ENCODE measurements at places on chromosomes 11 and 22.

DNA sequence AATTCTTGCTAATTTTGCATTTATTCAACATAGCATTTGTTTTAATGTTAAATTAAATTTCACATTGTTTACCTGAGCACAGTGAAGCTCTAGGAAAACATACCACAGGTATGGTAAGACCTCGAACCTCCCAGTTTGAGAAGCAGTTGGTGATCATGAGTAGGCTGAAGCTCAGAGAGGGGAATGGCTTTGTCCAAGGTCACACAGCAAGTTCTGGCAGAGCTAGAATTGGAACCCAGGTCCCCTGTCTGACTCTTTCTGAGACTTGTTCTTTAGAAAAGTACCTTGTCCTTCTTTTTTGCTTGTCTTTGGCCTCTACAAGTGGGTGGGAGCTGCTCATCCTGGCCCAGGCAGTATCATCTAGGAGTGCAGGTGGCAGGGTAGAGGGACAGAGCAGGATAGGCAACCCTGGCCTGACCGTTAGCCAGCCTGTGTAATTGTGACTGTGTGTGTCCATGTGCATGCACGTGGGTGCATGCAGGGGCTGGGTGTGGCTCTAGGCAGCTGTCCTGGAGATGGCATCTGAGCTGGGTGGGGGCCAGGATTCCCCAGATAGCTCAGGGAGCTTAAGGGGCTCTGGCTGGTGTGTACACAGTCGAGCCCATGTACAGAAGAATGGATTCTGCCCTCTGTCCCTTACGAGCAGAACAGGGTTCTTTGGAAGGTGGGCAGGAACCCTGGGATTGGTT lies 21.6 kb downstream of the PHLDB1 start:
- no peak for DNase-seq

DNA sequence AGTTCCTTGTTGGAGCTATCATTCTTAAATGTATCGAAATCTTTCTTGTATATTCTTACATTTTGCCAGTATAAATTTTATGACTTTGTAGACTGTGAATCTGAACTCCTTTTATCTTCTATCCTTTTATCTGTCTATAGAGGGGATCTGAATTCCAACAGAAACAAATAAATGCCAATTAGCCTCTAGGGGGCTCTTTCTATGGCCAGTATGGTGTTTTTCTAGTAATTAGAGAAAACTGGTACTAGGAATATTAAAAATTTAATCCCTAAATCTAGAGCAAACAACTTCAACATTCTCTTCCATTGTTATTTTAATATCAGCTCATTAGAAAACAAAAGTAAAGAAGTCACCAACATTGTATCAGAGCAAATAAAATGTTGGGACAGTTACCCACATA lies 21.5 kb upstream of the CAT start:
- no peak for DNase-seq

DNA sequence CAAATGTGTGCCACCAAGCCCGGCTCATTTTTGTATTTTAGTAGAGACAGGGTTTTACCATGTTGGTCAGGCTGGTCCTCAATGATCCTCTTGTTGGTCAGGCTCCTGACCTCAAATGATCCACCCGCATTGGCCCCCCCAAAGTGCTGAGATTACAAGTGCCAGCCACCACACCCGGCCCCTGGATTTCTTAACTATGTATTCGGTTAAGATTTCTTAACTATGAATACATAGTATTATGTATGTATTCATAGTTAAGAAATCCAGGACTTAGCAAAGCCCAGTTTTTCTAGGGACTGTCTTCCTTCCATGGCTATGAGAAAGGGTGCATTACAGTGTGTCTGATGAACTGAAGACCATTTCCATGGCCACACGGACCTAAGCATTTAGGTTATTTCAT lies 1.7 kb downstream of the C11orf91 start:
- no peak for DNase-seq

DNA sequence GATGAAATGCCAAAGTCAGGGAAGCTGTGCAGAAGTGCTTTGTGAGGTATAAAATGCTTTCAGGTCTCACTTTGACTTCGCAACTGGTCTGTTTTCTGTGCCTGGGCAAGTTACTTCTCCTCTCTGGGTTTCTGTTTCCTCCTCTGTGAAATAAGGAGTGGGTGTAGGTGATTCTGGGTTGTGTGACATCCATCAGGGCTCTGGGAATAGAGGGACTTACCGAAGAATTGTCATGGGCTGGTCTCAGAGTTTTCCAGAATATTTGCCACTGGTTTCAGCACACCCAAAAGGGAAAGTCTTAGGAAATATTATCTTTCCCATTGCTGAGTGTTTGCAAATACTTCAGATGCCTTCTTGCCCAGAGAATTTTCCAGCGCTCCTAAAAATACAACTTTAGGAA lies 118.4 kb downstream of the KIAA1671 start:
- DNase-seq = no peak

DNA sequence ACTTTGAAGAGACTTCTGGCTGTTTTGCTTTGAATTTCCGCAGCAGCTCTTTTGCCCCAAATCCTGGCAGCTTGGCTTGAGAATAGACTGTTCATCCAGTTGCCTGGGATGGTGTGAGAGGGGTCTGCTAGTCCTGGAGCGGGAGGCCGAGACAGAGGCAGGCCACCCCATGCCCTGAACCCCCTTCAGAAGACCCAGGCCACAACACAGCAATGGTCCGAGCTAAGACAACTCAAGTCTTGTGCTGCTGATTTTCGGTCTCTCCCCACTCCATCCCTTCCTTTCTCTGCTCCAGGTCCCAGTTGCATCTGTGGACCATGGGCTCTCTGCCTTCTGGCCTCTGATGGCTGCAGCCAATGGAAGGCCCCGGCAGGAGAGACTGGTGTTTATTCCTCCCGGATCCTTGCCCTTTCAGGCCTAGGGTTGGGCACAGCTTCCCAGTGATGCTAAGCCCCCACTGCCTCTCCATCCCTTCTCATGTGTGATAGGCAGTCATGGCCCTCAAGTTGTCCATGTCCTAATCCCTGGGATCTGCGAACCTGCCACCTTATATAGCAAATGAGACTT lies 31.9 kb upstream of the TP53I11 start:
- no peak for DNase-seq

DNA sequence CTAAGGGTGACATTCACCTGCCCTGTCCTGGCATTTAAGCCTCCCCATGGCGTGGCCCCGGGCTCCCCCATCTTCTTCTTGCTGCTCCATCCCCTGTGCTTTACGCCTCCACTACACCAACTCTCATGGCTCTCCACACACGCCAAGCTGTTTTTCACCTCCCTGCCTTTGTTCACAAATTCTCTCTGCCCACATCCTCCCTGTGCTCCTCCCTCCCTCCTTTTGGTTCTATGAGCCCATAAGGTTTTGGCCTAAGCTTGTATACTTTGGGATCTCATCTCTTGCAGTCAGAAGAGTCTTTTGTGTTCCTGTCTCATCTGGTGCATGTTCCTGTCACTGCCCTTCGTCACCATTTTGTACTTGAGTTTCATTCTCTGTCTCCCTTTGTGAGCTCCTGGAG lies 4.6 kb upstream of the DNAL4 start:
- no peak for DNase-seq

DNA sequence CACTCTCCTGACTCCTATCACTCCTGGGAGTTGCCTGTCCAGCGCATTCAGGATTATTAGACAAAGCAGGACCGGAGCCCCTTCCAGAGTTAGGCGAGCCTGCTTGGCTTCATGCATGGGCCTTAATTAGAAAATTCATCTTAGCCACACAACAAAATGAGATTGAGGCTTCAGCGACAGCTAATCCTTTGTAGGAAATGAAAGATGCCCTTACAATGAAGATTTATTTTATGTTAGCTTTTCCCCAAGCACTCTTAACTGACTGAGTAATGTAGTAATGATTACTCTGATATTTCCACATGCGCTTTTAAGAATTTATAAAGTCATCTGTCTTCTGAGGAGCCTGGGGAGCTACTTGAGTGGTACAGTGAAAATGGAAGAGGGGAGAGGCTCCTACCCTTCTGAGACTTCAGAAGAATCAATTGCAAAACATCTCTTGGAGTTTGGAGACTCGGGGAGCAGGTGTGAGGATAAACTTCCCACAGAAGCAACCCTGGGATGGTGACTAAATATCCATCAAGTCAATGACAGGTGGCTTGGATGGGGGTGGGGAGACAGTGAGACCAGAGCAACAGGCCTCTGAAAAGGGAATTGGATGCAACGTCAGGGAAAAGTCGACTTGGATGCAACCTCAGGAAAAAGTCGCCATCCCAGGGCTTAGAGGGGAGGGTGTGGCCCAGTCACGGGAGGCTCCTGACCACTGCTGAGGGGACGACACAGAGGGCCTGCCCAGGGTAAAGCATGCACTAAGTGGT lies 434.5 kb upstream of the B3GAT1 start:
- no peak for DNase-seq

DNA sequence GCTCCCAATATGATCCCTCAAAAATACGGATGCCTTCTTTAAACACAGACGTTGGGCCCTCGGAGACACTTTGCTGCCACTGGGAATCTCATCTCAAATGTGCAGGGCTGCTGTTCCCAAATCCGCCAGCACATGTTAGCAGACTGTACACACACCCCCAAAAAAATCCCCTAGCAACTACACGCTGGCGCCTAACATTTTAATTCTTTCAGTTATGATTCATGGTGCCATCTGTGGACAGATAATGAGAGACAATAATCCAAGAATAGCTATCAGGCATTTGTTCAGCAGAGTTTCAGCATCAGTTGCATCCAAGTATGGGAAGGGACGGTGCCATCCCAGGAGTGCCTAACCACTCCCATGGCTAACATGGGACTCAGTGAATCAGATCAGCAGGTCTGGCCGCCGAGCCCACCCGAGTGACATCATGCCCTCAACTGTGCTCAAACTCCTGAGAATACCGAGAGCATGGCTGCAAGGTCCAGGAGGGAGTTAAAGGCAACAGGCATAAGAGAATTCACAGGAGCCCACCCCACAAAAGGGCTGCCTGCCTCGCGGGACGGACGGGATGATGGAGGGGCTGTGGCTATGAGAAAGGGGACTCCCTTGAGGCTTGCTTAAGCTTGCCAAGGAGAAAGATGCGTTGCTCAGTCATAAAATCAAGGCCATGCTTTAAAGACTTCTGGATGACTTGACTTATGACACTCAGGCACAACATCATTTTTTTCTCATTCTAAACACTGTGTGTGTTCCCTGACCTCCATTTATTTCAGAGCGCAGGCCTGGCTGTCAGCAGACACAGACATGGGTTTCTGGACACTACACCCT lies 337.0 kb downstream of the SHANK2 start:
- DNase-seq = no peak

DNA sequence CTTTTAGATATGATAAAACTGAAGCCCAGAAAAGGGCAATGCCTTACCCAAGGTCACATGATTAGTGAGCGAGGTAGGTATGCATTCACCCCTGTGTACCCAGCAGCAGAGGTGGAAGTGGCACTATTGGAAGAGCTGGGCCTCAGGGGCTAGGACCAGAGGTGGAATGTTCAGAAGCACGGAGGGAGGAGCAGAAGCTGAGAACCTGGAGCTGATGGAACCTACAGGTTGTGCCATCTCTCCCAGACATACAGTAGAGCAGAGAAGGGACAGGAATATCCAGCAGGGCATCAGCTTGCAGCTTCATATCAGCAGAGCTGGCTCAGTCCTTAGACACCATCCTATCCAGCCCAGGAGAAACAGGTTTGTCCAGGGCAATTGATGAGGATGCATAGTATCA lies 14.6 kb upstream of the FCHSD2 start:
- DNase-seq = no peak

DNA sequence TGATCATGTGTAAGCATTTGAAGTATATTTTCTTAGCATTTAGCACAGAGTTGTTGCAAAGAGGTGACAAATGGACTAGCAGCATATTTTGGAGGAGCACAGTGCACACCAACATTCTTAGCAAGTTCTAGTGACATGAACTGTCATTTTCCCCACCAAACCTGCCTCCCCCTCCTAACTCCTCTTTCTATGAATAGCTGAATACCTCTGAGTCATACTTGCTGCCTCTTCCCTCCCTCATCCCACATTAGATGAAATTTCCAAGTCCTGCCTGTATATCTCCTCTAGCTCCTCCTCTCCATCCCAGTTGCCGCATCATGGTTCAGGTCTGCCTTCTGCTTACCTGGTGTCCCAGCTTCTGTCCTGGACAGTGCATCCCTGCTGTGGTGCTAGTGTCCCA lies 7.2 kb downstream of the OSBP2 start:
- no peak for DNase-seq

DNA sequence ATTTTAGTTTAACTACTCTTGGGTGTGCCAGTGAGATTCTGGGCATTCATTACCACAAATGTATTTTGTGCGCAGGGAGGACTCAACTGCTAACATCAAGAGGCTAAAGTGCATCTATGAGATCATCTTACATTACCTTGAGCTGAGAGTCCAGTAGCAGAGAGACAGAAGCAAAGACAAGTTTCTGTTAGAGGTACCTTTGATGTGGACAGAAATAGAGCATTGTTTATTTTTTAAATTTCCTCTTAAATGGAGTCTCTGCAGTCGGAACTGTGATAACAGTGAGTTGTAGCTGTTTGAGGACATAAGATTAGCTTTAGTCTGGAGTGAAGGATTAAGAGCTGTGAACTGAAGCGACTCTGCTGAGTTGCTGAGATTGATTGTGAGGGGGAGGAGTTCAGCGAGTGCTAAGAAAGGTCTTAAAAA lies 297.0 kb downstream of the CADM1 start:
- DNase-seq = no peak

All from uterus (tissue), 4 donors.